NCI-H774 (cell line): ENCODE measurements at places on chromosomes 5 and 9.

- no peak for DNase-seq
These were observed 5.4 kb downstream of the PCAT7 start for GRCh38 chr9:94560237-94560636.

DNA sequence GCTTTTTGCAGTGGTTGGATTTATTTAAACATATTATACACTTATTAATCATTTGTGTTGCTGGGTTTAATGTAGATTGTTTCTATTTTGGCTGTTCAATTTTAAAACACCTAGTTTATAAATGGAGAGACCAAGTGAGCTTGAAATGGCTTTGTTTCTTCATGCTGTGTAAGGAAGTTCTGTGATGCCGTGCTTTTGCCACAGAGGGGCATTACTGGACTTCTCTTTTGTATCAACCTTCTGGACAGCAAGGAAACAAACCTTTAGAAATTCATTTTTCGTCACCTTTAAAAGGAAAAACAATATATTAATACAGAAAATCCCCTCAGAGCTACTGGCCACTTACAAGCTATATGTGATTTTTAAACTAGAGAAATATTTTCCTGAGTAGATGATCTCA is 81.9 kb downstream of the DMRTA1 start:
- no peak for DNase-seq

DNA sequence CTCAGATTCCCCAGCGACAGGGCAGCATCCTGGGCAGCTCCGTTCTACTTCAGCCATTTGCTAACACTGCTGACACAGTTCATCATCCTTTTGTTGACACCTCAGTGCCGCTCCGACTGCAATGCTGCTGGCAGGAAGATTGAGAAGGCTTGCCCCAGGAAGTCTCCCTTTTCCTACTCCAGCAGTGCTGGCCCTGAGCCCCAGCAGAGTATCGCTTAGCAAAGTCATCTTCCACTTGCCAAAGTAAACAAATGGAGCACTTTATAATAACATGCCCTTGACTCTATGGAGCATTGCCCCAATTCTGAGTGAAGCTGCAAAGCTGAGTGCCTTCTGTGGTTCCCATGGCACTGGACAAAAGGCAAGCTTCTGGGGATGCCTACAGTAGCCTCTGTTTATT is 32.2 kb downstream of the PRLR start:
- peak; percentile 65 for DNase-seq

DNA sequence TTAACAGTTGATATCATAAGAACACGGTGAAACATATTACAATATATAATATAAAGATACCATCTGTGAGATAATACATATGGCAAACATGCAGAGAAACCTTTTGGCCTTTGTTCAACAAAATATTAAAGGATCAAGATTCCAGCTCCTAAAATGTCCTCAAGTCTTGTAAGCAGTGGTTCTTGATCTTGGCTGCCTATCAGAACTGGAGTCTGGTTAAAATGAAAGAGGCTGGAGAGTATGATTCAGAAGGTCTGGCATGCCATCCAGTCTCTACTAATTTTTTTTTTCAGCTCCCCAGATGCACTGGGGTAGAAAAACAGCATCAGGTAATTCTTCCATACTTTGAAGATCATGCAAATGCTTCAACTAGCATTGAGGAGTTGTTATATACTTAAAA is 83.2 kb downstream of the TNC start:
- DNase-seq: no peak

DNA sequence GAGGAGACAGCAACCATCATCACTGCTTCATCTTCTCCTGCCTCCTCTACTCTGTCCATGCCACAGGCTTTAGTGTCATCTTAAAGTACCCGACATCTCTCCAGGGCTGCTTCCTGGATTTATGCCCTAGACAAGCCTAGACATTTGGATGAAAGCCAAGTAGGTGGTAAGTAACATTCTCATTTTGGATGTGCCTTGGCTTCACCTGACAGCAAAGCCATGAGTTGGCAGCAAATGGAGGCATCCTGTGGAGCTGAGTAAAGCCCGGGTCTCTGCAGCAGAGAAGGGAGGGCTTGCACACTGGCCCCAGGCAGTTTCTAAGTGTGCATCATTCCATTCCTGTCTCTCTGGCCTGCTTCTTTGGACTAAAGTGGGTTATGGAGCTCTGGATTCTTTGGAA is 299.1 kb downstream of the DMAC1 start:
- no peak for DNase-seq
